ENCODE measurements at places on chromosomes 7 and 10.
A peak's percentile ranks its signal among the peaks of the same experiment; 100 is the strongest.

- DNase-seq, result no peak
Observed at GRCh38 chr10:47037654-47038425, 126.6 kb downstream of the PTPN20 start.

DNA sequence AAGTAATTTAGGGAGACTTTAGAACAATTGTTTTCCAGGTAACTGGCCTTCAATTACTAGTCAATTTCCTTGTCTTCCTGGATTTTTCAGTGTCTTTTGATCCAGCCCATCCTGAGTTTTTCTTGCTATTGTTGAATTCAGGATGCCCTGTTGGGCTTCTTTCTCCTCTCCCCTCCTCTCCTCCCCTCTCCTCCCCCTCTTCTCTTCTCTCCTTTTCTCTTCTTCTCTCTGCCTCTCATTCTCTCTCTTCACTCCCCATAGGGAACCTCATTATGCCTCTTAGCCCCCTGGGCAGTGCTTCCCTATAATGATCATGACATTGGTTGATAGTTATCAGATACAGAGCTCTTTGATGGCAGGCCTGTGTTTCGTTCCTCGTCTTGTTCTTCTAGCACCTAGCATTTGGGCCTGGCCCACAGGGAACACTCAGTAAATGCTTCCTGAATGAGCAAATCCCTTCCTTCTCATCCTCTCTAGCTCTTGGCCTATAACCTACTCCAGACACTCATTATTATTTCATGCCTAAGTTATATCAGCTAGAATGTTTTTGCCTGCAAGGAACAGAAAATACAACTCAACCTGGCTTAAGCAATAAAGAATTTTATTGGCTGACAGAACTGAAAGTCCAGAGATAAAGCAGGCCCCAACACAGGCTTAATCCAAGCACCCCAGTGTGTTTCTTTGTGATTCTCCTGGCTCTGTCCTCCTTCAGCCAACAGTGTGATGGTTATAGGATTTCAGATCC lies 56.8 kb downstream of the CACNB2 start:
- no peak for DNase-seq

GRCh38 chr10:54010337-54010933 lies 790.6 kb downstream of the PCDH15 start:
- no peak for DNase-seq

- DNase-seq, result no peak
Observed at GRCh38 chr10:129277841-129278240, 189.2 kb upstream of the MGMT start.

DNA sequence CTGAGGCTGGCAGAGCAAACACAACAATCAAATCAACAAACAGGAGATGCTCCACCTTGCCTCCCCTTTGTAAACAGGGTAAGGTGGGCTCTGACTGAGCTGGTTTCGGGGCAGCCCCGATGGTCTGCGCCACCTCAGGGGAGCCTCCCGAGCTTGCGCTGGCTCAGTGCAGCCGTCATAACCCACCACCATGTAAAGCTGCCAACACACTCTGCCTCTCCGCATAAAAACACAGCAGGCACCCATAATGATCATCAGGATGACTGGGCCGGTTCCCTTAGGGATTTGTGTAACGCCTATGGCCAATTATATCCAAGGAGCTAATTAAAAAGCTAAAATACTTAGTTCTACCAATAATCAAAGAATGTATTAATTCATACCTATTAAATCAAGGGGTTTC lies 124.5 kb downstream of the PRPF18 start:
- DNase-seq, result no peak

DNA sequence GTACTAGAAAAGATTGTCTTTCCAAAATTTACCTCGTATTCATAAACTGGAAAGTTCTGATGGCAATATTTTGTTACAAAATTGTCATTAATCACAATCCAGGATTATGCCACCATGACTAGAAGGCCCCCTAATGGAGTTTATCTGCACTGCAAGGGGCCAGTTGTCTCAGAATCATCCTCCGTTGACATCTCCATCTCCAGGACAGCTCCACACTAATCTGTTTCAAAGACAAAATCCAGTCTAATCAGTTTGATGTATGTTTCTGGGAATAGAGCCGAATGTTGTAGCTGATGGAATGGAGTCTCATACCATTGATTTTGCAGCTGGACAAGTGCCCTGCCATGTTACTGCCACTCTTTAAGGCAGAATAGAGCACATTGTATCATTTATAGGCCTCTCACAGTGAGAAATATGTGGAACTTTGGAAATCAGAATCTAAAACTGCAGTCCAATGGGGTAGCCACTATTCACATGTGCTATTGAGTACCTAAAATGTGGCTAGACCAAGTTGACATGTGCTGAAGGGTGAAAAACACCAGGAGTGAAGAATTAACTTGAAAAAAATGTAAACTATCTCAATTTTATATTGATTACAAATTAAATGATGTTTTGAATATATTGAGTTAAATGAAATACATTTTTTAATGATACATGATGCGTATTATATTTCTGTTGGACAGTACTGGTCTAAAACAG lies 38.3 kb upstream of the TOMM7 start:
- peak; percentile 36 for DNase-seq

DNA sequence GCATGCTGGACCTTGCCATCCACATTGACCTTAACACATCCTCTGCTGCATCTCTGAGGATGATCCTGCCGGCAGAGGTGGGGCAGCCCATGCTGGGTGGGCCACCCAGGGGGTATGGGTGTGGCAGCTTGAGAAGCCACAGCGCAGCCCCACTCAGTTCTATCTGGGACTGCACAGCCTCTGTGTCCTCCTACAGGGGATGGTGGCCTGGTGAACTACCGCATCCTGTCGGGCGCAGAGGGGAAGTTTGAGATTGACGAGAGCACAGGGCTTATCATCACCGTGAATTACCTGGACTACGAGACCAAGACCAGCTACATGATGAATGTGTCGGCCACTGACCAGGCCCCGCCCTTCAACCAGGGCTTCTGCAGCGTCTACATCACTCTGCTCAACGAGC lies 12.2 kb upstream of the C10orf105 start:
- DNase-seq, result peak; percentile 33

- DNase-seq, result no peak
Observed at GRCh38 chr7:125606671-125607070, 677.0 kb upstream of the POT1 start.

DNA sequence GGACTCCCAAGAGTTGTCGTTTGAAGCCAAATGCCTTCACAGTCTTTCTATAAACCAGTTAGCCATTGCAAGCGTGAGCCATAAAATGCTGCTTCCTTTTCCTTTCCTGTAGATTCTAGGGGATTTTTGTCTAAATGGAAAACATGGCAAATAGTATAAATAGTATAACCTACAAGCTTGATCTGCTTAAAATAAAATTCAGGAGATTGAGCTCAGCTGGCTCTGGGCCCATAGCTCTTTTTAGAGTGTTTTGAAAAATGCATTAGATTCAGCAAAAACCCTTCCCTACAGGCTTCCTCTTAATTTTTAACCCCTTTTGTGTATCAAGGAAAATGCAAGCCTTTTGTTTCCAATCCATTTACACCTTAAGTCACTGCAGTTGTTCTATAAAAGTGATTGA lies 190.1 kb upstream of the GDF10 start:
- DNase-seq, result no peak

DNA sequence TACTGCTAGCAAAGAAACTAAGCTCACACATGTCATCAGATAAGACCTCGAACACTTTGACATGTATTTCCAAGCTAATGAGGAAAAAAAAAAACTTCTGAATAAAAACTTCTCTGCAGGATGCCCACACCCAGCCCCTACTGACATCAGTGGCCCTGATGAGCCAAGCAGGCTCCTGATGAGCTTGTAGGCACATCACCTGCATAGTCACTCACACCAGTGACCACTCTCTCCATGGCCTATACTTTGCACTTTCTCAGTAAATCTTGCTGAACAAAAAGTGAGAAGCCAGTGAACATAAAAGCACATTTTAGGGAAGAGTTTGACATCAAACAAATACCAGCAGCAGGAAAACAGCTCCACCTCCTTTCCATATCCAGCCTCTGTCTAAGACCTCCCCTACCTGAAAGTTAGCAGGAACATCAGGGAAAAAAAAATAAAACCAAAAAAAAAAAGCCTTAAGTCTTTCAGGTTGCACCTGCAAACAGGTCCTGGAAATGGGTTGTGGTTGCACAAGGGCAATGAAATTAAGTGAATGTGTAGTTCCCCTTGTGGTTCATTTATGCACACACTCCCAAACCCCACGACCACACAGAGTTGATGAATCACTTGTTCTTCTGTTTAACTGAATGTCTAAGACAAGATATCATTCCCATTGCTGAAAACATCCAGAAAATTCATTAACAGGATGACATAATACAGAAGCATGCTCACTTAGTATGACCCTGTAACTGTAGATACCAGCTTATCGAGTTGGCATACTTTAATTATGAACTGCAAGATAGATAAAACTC lies 205.2 kb upstream of the PDE1C start:
- no peak for DNase-seq

DNA sequence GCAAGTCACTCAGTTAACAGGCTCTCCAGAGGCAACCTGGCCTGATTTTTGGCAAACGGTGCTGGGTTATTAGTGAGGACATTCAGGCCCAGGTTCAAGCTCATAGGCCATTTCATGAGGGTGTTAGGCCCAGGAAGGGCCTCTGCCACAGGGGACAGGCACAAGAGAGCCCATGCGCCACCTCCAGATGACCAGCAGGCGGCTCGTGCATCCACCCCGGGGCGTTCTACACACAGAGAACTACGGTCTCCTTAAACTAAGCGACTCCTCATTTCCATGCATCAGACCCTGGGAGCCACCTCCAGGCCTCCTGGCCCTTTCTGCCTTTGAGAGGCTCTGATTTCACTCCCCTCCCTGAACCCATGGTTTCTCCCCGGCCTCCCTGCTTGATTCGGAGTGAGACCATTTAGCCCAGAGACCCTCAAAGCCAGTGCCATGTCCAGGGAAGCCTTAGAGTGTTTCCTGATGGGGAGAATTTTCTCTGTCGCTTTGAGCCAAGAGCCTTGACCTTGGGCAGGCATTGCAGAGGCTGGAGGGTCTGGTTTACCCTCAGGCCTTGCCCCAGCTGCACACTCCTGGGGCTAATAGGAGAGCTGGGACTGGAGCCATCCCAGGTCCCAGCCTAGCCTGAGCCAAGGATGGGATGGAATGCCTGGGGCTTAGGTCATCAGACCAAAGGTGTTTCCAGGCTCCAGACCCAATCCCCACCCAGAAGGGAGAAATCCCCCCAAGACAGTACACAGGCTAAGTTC lies 188.0 kb downstream of the GRID1 start:
- no peak for DNase-seq

DNA sequence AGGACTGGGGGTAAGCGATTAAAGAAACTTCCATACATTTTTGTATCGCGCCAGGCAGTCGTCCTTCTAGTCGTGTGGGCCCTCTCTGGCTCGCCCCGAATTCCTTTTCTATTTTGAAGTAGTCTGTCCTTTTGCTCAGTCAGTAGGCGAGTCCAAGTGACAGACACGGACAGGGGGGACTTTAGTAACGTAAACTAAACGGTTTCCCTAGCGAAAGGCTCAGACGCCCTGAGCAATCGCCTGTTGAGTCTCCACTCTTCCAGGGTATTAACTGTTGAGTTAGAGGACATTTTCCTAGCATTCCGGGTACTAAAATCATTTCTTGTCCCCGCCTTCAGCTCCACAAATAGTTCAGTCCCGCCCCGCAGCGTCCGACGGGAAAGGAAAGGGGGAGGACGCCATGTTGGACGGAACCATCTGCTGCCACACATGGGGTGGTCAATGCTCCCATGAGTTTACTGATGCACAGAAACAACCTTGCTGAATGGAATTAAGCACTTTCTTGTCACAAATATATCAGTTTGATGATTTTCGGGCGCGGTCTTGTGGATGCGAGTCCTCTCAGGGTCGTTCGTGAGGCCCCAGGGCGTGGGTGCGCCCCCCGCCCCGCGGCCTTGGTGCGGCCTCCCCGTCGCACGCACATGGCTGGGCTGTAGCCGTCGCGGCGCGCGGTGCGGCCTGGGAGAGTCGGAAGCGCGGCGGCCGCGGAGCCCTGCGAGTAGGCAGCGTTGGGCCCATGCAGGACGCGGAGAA lies at the start of gene EIF3B:
EIF3B (plus strand) TSS at position 642 of the 753 bp plus-strand sequence; CDS start at position 737, 95 bp downstream.
- peak; percentile 86 for DNase-seq

GRCh38 chr7:835485-836401 lies 3.5 kb downstream of the SUN1 start:
- DNase-seq, result no peak

DNA sequence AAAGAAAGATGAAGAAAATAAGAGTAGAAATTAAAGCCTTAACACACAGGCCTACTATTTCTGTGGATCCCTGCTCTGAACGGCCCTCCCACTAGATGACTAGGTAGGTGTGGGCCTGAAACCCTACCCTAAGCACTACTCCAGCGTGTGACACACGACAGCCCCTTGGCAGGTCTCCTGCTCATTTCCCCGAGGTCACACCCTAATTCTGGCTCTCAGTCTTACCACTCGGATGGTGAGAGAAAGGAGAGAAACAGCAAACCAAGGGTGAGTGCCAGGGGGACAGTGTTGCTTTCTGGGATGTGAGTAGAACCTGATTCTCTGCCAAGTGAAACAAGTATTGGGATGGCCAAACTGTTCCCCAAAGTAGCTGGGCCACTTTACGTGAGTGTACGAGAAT lies 12.1 kb downstream of the GALNTL5 start:
- DNase-seq, result no peak

DNA sequence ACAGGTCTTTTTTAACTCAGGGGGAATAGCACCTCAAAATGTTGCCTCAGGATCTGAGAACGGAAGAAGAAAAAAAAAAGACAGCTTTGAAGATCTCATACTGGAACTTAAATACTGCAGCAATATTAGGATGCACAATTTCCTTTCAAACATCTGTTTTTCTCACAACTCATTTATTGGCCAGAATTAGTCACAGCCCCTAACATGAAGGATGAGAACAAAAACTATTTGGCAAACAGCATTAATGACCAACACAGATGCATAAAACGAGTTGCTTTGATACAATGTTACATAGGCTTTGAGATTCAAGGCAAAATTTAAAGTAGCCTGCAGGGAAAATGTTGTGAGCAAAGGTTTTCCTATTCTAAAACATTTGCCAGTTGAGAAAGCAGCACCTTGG lies 36.5 kb downstream of the JMJD1C start:
- DNase-seq, result no peak
